ENCODE measurements at places on chromosomes 12 and 14.

GRCh38 chr14:49478784-49479183, 107.4 kb downstream of the RPS29 start:
- no peak overlapping the region for H3K4me3 ChIP-seq
- H3K4me1 ChIP-seq = no peaks in the 10 kb centered on the region
- H3K36me3 ChIP-seq = no peaks in the 10 kb centered on the region
- H3K27me3 ChIP-seq = no peaks in the 10 kb centered on the region

- no peaks in the 10 kb centered on the region for H3K36me3 ChIP-seq
- H3K27me3 ChIP-seq = no peaks in the 10 kb centered on the region
- no peak overlapping the region for H3K27ac ChIP-seq
- no peak overlapping the region for H3K4me3 ChIP-seq
These were observed 308.1 kb upstream of the FLRT2 start for GRCh38 chr14:85221832-85222231.

- peaks cover 34% of the 10 kb centered on the region for H3K4me1 ChIP-seq
- no peak overlapping the region for H3K27ac ChIP-seq
- no peaks in the 10 kb centered on the region for H3K36me3 ChIP-seq
- no peaks in the 10 kb centered on the region for H3K27me3 ChIP-seq
- H3K4me3 ChIP-seq = no peak overlapping the region
- DNase-seq = no peak
These were observed 13.8 kb downstream of the TSPAN9 start for GRCh38 chr12:3091038-3091319.

GRCh38 chr14:103408491-103409155, 23.4 kb downstream of the MARK3 start:
- peaks cover 20% of the 10 kb centered on the region for H3K4me1 ChIP-seq
- no peak overlapping the region for H3K4me3 ChIP-seq
- no peaks in the 10 kb centered on the region for H3K27me3 ChIP-seq
- H3K36me3 ChIP-seq = no peaks in the 10 kb centered on the region

Measured in tibial nerve (tissue), 4 donors.